NCI-H1417 treated with DMSO at 0.1 percent for 48 hours (cell line): ENCODE measurements at places on chromosomes 6 and 20.

- DNase-seq, result peak; percentile 1
These were observed 79.3 kb downstream of the CAP2 start for GRCh38 chr6:17472653-17473183.

GRCh38 chr6:107731422-107732319 is 92.4 kb downstream of the SCML4 start:
- DNase-seq, result no peak

DNA sequence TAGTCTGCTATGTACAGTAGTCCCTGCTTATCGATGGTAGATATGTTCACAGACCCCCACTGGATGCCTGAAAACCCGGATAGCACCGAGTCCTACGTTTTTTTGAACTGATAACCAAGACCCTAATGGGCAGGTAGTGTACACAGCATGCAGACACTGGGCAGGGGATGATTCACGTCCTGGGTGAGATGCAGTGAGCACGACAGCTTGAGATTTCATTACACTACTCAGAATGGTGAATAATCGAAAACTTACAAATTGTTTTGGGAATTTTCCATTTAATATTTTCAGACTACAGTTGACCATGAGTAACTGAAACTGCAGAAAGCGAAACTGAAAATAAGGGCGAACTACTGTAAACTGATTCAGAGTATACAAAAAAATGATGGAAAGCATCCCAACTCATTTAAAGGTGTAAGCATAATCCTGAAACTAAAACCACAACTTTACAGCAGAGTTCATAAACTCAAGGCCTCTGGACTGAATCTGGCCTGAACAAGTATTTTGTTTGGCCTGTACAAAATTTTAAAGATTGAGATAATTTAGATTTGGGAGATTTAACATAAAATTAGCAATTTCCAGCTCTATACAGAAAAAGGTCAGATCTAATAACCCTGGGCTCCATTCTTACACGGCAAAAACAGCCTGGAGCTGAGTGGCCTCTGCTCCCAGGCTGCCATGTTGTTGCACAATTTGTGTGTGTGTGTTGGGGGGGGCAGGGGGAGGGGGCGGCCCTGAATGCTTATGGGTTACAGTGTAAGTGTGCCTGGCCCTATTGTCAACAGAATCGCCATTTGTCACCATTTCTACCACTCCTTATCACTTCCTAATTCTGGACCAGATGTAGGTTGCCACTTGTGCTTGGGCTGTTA is 34.9 kb downstream of the RNF24 start:
- no peak for DNase-seq

DNA sequence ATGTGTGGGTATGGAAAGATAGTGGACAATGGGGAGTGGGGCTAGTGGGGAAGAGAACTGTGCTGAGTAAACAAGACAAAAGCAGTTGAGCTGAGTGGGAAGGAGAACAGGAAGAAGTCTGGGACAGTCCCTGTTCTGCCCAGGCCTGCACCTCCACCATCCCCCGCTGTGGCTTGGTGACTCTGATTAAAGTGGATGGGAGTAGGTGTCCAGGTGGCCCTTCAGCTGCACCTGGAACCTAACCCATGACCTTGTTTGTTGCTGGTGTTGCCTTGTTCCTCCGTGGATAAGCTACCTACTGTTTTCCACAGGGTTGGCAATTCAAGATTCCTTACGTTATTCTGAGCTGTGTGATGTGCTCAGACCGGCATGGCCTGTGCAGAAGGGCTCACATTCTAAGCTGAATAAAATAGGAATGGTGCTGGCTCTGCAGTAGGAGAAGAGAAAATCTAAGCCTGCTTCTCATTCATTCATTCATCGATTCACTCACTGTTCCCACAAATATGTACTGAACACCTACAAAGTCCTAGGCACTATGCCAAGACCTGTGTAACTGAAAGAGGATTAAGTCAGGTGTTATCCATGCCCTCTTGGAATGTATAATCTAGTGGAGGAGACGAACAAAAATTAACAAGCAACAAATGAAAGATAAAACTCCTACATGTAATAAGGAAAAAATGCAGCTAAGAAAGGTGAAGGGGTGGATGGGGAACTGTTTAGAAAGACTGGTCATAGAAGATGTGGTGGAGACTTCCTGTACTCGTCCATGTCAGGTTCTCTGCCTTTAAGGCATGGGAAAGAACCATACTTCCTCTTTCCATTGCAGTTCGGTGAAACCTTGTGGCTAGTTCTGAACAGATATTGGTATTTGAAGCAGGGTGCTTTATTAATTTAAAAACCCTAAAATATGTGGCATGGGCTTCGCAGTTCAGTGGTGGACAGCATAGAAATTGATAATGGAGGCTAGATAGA is 10.1 kb upstream of the CALHM6 start:
- DNase-seq, result no peak

DNA sequence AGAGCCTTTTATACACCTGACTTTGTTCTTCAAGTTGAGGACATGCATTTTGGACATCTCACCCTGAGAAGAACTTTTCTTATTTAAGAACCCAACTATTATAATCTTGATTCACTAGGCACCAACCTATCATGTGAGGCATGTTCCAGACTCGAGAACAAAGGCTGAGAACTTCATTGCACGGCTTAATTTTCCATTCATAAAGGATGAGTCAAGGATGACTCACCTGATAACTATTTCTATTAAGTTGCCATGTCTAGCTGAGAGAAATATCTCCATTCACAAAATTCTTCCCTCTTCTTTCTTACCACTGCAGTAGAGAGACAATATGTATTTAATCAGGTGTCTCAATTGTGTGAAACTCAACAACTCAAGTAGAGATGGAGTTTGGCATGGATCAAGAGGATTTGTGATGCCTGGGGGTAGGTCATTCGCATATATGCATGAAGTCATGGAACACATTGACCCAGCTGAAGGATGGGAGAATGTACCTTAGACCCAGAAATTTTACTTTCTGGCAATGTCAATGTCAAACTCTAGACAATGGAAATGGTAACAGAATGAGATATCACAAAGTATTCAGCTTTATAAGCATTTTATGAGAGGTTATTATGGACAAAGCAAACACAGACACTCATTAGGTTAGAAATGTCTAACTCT is 208.7 kb upstream of the PRND start:
- no peak for DNase-seq

DNA sequence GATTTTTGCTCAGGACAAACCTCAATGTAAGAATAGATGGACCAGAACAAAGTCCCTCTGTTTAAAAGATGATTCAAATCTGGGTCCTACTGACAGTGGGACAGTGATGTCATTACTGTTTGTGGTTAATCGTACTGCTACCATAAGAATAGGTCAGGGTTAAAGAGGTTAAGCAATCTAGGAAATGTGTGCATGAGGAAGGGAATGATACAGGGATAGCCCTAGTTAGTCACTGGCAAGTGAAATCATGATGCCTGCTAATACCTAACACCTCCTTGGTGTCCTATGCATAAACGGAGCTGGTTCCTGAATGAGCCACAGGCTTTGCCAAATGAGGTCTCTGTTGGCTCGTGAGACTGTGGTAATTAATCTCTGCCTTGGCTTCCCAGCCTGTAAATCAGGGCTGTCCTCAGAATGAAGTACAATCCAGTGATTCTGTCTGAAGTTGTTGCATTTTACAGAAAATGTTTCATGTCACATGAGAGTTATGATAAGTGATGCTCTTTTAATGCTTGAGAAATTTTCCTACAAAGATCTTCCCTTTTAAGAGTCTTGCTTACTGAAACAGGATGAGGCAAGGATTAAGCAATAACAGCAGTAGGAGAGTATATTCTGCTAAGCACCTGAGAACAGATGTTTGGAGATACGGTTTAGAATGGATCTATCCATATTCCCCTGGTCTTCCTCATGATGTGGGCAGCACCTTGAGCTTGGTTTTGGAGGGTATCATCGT is 3.8 kb downstream of the MEP1A start:
- DNase-seq, result no peak

GRCh38 chr20:57210054-57210910 is 56.2 kb downstream of the BMP7 start:
- no peak for DNase-seq

DNA sequence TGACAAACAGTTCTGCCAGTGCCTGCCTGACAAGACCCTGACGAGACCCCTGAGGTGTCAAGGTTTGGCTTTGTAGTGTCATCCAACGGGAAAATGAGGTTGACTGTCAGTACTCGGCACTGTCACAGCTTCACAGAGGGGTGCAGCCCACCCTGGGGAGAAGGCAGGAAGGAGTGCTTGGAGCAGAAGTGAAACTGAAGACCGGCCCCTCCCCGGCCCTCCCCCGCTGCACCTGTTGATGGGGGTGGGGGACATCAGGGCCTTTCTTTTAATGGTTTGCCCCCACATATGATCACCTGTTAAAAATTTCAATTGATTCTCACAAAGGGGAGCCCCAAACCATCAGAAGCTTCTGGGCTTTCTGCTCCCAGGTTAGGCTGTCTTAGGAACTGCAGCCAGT is 6.8 kb downstream of the PMEPA1 start:
- DNase-seq, result no peak

- no peak for DNase-seq
These were observed 19.0 kb upstream of the UTRN start for GRCh38 chr6:144266091-144266649.

DNA sequence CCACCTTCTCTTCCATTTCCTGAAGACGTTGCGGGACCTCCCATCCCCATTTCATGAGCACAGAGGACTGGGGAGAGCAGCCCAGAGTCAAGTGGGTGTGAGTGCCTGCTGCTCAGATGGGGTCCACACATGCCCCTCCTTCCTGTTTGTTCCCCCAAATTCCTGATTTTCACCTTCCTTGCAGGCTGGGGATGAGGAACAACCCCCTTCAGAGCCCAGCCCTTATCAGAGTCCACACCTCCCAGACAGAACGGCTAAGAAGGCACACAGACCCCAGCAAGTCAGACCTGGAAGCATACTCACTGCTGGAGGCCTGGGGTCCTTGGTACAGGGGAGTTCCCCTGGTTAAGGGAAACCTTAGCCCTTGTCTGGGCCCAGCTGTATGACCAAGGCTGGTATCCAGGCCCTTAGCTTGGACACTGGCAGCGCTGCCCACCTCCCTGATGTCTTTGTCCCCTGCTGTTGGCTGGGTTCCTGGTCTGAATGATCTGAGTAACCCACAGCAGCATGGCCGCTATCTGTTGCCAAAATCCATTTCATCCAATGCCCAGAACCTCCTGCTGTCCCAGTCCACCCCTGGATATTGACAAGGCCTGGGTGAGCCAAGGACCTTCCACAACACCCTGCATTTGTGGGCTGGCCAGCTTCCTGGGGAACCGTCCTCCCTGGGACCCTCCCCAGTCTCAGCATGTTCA is 230.9 kb downstream of the SYNDIG1 start:
- no peak for DNase-seq

DNA sequence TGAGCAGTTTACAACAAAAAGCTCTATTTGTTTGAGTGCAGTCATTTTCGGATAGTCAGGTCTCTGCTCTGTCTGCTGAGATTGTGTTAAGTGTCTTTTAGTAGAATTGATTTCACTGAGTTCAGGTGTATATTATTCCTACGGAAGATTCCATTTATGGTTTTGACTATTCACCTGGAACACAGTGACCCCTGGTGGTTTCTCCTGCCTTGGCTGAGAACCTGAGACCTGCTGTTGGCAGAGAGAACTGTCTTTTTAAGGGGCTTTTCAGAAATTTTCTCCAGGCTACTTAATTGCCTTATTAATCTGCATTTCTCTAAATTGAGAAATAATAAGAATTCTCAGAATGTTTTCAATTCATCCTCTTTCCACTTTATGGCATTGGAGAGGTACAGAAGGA is 508.0 kb downstream of the TBC1D32 start:
- no peak for DNase-seq

GRCh38 chr6:143279385-143279784 is 171.1 kb downstream of the ADAT2 start:
- no peak for DNase-seq

DNA sequence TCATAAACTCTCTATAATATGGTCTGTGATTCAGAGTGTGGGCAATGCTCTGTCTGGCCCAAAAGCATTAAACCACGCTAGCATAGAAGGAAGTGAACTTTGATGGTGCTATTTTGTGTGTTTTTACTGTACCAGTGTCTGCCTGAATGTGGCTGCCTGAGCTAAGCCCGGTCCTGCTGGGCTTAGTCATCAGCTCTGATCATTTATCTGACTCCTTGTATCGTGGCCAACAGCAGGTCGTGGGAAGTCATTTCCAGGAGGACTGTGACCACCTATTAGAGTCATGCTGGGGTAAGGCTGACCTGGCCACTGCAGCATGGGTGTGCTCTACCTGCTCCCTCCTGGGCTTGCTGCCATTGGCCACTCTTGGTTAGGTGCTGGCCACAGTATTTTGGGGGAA is 239.1 kb upstream of the CEP162 start:
- DNase-seq, result no peak

DNA sequence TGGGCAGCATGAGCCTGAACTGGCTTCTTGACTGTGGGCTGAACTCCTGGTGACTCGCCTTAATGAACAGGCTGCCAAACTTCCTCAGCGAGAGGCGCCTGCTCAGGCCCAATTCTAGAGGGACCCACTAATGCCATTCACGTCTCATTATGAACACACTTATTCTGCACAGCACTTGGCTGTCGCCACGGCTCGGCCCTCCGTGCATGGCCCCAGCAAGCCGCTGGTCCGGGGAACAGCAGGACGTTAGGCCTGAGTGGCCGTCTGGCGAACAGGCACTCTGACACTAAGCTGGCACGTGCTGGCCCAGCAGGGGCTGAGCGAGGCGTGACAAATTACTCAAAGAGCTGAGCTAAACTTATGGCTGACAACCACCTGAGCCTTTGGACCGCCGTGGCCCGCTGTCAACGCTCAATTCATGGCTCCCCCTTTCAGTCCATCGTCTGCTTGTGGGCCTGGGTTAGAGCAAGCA is 45.9 kb downstream of the INSM1 start:
- peak; percentile 52 for DNase-seq

DNA sequence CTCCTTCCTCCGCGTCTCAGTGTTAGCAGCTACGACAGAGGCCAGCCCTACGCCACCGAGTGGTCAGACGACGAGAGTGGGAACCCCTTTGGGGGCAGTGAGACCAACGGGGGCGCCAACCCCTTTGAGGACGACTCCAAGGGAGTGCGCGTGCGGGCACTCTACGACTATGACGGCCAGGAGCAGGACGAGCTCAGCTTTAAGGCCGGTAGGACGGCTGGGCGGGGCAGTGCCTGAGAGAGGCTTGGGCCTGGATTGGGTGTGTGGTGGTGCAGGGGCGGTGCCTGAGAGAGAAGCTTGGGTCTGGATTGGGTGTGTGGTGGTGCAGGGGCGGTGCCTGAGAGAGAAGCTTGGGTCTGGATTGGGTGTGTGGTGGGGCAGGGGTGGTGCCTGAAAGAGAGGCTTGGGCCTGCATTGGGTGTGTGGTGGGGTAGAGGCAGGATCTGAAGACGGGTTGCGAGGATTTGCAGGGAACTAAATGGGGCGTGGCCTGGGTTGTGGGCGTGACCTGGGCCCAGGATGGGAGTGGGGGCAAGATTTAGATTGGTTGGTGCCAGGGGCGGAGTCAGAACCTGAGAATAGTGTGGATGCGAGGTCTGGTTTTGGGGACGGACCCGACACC is 24.4 kb downstream of the SPDEF start:
- DNase-seq, result no peak
